ENCODE measurements at places on chromosomes 5 and 9.

- no peak for DNase-seq
Measured at GRCh38 chr5:6517510-6517909, 68.9 kb downstream of the UBE2QL1 start.

DNA sequence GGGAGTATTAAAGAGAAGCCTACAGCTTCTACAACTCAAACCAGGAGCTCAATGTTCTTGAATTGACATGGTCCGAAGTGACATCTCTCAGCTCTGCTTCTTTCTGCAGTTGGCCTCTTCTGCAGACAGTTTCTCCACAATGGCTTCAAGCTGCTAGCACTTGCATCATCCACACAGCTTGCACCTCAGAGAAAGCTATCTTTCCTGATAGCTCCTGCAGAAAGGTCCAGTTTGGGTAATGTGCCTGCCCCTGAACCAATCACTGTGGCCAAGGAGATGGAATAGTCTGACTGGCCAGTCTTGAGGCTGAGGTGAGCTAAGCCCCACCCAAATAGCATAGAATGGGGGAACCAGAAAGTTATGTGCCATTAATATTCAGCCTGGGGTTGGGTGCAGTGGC is 95.8 kb upstream of the ABCA1 start:
- DNase-seq = no peak

GRCh38 chr5:5649641-5650040 is 227.2 kb downstream of the ICE1 start:
- DNase-seq = no peak

DNA sequence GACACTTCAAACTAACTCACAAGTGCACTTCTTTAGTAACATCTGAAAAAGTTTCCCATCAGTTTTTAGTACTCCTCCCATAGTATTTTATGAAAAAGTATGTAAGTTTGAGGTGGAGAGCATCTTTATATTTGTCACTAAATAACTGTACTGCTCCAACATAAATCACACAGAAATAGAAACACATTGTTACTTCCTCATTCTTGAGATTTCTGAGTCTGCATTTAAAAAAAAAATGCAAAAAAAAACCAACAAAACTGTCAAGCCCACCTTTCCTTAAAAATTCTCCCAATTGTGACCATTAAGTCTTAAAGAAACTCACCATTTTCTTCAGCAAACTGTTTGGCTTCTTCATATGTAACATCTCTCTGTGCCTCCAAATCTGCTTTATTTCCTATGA is 18.7 kb downstream of the RAB14 start:
- DNase-seq = no peak

GRCh38 chr5:103122242-103122641 is 2.1 kb downstream of the PPIP5K2 start:
- DNase-seq = no peak

DNA sequence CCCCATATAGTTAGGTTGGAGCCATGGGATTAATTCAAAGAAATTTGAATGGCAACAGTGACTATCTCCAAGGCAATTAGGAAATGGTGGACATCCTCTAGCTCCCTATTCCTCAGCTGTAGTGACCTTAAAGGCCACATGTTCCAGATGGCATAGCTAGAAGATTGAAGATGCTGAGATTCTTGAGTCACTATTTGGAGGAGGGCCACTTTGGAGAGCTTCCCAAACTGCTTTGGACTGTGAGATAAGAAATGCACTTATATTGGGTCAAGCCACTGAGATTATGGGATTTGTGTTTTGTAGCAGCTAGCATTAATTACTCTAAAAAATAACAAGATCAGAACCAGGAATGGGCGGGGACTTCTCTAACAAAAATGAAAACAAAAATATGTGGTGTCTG is 636.2 kb upstream of the CCNG1 start:
- DNase-seq = no peak

GRCh38 chr9:128917151-128917849 is 3.5 kb upstream of the PHYHD1 start:
- no peak for DNase-seq

Data from non-pigmented ciliary epithelial cell (primary cell).